Left lung (tissue), 14 donors: ENCODE measurements at places on chromosomes 12 and 14.

DNA sequence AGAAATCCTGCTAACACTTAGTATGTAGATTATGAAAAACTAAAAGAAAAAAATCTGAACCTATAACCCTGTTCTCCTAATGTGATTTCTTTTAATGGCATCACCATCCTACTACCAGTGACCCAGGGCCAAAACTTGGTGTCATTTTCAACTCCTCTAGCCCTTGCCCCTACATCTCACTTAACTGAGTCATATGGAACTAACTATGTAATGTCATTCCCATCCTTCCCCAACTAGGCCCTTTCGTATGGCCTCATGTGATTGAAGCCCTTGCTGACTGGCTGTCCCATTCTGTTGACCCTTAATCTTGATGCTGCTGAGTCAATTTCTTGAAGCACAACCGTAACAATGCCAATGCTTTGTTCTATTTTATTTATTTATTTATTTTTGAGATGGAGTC lies 7.6 kb downstream of the DMAC2L start:
- DNase-seq: no peak

DNA sequence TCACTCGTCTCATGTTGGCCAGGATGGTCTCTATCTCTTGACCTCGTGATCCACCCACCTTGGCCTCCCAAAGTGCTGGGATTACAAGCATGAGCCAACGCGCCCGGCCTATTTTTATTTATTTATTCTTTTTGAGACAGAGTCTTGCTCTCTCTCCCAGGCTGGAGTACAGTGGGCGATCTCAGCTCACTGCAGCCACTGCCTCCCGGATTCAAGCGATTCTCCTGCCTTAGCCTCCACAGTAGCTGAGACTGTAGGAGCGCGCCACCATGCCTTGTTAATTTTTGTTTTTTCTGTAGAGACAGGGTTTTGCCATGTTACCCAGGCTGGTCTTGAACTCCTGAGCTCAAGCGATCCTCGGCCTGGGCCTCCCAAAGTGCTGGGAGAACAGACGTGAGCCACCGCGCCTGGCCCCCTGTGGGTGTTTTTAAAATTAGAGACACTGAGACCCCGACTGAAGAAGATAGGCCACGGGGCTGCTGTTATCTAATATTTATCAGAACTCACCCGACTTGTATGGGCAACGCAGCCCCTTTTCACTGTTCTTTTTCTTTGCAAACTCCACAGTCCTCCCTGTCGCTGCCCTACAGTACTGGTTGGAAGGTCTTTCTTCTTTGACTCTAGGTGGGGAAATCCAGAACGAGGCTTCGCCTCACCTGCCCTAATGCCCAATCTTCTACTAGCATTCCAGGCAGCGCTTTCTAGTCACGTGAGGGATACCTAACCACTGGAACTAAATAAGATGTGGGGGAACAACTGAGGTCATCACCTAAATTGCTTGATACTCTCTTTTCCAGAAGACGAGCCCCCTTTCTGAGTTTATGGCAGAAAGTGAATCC lies 1.4 kb upstream of the GABARAPL1 start:
- DNase-seq: no peak

DNA sequence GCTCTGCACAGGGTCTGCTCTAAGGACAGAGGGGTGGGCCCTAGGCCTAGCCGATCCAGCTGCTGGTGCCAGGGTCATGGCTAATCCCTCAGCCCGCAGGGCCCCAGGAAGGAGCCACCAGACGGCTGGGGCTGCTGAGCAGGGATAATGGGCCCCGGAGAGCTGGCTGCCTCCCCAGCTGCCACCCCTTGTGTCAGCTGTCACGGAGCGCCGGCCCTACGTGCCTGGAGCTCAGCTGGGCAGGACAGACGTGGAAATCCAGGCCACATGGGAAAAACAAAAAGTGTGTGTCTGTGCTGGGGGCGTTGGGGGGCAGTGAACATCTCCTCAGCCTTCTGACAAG lies 36.2 kb downstream of the CHGA start:
- no peak for DNase-seq

DNA sequence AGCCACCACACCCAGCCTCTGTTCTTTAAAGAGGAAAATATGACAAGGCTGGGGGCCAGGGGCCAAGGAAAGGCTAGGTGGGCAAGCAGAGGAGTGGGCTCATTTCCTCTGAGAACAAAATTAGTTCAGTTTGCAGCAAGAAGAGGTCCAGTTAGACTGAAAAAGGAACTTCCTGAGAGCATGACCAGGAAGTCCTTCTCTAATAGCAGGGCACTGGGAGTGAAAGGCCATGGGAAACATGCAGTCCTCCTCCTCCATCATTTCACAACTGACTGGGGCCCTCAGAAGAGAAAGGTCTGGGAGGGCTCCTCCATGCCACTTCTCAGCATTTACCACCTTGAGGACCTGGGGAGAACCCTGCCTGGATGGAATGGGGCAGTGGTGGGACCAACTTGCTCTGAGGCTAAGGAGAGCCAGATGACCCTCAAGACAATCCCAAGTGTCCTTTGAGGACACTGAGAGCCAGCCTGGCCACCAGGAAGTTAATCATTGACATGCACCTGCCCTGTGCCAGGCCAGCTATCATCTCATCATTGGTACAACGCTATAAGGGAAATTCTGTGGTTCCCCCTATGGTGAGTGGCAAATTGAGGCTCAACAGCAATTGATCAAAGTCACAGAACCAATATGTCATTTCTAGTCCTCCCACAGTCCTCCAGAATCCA lies 2.0 kb downstream of the AQP2 start:
- peak; percentile 31 for DNase-seq

- no peak for DNase-seq
These were observed 285.3 kb downstream of the PDZRN4 start for GRCh38 chr12:41473441-41473840.

- peak; percentile 77 for DNase-seq
These were observed 752 bp downstream of the PRICKLE1 start for GRCh38 chr12:42588524-42589464.

GRCh38 chr12:65941388-65941787 lies 117.1 kb downstream of the HMGA2 start:
- no peak for DNase-seq

GRCh38 chr12:121798787-121799155 lies 5.0 kb upstream of the SETD1B start:
- no peak for DNase-seq

GRCh38 chr12:79085106-79085682 lies 220.6 kb downstream of the SYT1 start:
- DNase-seq: no peak

DNA sequence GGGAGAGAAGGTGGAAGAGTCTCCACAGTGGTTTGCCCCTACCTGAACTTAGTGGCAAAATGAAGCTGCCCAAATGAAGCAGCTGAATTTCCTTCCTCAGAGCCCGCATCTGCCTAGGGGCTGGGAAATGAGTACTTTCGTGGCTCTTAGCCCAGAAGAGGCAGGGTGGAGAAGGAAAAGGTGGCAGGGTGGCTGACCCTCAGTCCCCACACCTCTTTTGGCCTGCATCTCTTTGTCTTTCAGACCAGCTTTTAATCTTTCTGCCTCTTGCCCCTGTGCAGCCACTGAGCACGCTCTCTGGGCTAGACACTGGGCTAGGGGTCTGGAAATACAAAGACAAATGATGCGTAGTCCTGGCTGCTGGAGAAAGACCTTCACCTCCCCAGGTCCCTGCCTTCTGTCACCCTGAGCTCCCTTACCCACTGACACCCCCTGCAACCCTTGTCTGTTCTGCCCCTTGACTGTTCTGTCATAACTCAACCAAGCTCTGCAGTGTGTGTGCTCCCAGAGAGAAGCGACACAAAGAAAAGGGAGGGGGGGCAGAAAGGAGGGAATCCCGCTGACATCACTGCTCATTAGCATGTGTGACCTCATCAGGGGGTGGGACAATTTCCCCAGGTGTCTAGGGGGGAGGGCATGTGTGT lies 371 bp upstream of the REM2 start:
- DNase-seq: peak; percentile 70

GRCh38 chr12:70609739-70610491 lies 27.3 kb downstream of the PTPRB start:
- DNase-seq: peak; percentile 41

GRCh38 chr14:61911574-61911973 lies 149.4 kb downstream of the SNAPC1 start:
- no peak for DNase-seq

DNA sequence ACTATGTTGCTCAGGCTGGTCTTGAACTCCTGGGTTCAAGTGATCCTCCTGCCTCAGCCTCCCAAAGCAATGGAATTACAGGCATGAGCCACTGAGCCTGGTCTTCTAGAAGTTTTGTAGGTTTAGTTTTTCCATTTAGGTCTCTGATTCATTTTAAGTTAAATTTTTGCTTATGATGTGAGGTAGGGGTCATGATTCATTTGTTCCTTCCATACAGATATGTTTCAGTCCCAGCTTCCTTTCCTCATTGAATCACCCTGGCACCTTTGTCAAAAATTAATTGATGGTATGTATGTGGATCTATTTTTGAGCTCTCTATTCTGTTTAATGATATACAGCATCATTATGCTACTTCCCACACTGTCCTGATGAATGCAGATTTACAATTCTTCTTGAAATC lies 25.6 kb upstream of the CABP1 start:
- DNase-seq: no peak

- DNase-seq: no peak
These were observed 88.8 kb downstream of the CCDC60 start for GRCh38 chr12:119423285-119423684.

- DNase-seq: peak; percentile 37
These were observed 881 bp downstream of the PYGL start for GRCh38 chr14:50943261-50943942.

GRCh38 chr12:7217475-7218069 lies 28.1 kb downstream of the PEX5 start:
- DNase-seq: peak; percentile 43

- no peak for DNase-seq
These were observed 45.6 kb downstream of the MAGOHB start for GRCh38 chr12:10567813-10568212.

DNA sequence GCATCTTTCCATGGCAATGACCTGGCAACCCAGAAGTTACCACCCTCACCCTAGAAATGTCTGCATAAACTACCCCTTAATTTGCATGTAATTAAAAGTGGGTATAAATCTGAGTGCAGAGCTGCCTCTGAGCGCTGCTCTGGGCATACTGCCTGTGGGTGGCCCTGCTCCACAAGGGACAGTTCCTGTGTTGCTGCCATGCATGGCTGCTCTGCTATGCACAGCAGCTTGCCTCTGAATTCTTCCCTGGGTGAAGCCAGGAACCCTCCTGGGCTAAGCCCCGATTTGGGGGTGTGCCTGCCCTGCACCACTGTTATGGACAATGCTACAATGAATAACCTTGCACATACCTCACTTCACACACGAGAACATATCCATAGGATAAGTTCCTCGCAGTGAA lies 35.7 kb upstream of the GPR132 start:
- DNase-seq: no peak

DNA sequence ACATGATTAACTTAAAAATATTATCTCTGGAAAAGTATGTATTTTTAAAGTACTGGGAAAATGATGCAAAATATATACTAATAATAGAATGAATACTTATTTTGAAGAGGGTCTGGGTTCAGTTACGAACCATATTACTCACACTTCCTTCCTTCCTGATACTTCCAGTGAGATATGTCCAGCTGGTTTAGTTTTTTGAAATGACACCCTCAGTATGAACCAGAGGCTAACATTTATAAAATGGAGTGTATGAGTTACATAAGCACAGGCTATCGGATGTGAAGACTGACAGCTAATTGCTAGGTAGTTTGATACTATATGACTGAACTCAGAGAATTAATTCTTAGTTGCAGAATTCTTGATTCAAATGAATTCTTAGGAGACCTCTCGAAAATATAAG lies 122.9 kb downstream of the OTOGL start:
- DNase-seq: no peak

GRCh38 chr14:52032204-52032801 lies 36.6 kb downstream of the NID2 start:
- no peak for DNase-seq

DNA sequence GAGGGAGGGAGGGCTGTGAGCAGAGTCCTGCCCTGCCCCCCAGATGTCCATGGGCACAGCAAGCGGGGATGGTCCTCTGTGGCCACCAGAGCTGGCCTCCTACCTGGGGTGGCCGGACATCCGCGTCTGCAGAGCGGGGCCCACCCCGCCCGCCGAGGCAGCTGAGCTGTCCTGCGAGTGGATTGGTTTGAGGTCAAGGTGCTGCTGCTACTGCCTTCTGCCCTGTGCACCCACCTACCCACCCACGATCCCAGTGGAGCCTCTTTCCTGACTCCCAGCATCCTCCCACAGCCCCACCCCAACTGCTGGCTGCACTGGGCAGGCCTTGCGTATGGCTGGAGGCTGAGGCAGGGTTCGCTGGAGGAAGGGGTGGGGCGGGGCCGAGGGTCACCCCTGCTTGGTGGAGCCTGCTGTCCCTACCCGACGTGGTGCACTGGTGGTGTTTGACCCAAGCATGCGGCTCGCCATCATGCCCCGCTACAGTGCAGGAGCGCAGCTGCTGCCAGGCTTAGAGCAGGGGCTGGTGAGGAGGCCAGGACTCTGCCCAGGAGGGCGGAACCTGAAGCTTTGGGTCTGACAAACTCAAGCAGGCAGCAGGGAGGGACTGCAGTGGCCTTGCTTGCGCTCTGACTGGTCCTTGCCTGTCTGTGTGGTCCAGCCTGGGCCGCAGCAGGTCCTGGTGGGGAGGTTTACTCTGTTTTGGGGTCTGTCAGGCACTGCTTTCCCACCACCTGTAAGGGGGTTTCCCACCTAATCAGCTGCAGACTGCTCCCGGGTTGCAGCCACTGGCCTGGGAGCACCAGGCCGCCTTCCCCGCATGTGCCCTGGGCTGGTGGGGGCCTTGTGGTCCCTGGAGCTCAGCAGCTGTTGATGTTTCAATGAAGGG lies 23.7 kb downstream of the CEP170B start:
- peak; percentile 74 for DNase-seq

DNA sequence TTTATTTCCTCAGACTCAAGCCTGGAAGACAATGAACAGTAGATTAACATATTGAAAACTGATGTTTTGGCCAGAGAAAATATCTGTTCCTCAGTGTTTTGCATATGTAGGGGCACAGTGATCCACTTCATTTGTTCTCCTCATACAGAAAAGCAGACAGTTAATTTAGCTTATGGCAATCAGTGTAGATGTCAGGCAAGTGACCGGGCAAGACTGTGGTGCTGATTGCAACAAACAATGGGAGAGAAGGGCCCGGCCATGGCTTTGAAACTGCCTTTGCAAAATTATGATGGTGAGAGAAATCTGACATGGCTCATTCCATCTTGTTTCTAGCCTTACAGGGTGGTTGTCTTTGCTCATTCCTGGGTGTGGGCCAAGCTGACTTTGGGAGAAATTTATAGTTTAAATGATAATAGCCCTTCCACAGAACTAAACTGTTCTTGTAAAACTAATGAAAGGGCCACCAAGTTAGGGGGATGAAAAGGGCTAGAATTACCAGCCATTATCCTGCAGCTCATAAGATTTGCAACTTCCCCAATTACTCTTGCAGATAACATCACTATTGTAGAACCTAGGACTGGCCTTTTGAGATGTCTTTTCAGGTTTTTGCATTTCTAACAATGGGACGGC lies 220.3 kb downstream of the KTN1 start:
- no peak for DNase-seq

DNA sequence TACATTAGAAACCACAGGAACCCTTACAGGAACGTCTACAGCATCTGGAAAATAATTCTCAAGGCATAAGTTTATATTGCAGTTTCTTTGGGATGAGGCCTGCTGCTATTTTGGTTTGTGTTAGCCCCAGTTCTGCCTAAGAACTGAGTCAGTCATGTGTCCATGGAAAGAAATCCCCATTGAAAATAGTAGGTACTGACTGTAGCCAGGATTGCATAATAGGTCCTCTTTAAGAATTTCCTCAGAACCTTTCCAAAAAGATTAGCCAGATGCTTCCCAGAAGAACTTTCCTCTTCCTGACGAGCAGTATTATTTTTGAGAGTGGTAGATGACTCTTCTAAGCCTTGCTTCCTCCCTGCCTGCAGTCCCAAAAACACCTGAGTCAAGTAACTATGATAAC lies 52.6 kb downstream of the RASSF8 start:
- DNase-seq: no peak

GRCh38 chr12:96889273-96889933 lies 17.7 kb upstream of the NEDD1 start:
- no peak for DNase-seq
